Esophagus squamous epithelium (tissue), 5 donors: ENCODE measurements at places on chromosomes 6 and 20.

- DNase-seq = no peak
Measured at GRCh38 chr6:42448391-42448790, 3.3 kb downstream of the TRERF1 start.

DNA sequence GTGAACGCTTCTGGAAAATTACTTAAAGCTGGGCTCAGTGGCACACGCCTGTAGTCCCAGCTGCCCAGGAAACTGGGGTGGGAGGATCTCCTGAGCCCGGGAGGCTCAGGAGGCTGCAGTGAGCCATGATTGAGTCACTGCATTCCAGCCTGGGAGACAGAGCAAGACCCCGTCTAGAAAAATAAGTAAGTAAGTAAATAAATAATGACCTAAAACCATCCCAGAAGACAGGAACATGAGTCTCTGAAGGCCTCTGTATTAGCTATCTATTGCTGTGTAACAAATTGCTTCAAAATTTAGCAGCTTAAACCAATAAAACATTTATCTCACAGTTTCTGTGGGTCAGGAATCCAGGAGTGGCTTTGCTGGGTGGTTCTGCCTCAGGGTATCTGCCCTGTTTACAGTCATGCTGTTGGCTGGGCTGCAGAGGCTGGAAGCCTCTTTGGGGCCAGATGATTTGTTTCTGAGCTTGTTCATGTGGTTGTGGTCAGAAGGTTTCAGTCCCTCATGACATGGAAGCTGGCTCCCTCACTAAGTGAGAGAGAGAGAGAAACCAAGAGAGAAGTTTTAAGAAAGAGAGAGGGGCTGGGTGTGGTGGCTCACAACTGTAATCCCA lies 48.4 kb upstream of the NCOA3 start:
- DNase-seq = no peak

GRCh38 chr20:58447511-58448391 lies 58.7 kb downstream of the VAPB start:
- DNase-seq = no peak

GRCh38 chr20:22758815-22759214 lies 174.4 kb upstream of the FOXA2 start:
- DNase-seq = no peak

GRCh38 chr20:40631119-40631631 lies 57.9 kb downstream of the MAFB start:
- DNase-seq = no peak

DNA sequence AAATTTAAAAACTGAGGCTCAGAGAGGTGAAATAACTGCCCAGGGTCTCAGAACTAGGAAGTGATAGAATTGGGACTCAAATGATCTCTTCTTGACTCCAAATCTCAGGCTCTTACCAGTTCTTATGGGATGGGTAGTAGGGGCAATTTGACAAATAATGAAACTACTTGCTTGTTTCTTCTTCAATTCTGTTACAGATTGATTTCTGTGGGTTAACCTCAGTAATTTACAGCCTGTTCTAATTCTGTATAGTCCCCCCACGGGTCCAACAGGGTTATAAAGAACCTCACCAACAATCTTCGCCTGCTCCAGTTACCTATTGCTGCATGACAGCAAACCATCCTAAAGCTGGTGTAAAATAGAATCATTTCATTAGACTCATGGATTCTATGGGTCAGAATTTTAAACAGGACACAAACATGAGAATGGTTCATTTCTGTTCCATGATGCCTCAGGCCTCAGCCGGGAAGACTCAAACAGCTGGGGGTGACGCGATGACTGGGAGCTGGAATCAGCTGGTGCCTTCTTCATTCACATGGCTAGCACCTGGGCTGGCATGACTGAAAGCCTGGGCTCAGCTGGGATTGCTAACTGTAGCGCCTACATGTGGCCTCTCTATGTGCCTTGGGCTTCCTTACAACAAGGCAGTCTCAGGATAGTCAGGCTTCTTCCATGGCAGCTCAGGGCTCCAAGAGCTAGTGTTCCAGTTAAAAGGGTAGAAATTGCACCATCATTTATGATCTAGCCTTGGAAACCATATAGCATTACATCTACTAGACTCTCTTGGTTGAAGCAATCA lies 6.6 kb upstream of the WFDC2 start:
- no peak for DNase-seq

GRCh38 chr6:47456536-47456975 lies 21.0 kb upstream of the CD2AP start:
- no peak for DNase-seq

DNA sequence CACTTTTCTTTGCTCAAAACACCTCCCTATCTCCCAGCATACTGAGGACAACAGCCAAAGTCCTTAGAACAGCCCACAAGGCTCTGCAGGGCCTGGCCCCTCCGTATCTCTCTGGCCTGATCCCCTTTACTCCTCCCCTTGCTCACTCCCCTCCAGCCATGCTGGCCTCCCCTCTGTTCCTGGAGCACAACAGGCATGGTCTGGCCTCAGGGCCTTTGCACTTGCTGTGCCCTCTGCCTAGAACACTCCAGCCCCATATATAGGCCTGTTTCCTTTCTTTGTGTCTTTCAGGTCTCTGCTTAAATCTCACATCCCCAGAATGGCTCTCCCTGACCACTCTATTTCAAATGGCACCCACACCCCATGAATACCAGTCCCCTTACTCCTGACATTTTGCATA lies 62.7 kb downstream of the KCNB1 start:
- no peak for DNase-seq

DNA sequence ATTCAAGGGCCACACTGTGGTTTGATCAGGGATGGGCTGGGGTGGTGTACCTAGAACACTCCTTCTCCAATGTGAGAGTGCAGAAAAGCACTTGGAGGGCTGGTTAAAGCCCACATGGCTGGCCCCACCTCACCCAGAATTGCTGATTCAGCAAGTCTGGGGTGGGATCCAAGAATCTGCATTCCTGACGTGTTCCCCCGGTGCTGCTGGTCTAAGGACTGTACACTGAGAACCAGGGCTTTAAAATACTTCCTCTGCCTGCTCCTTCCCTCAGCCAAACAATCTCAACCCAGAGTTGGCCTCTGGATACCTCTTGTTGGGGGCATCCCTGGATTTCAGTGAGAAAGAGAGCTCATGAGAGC lies 13.4 kb upstream of the OCSTAMP start:
- no peak for DNase-seq

- DNase-seq = no peak
Measured at GRCh38 chr6:150231525-150231850, 88.6 kb downstream of the PPP1R14C start.

DNA sequence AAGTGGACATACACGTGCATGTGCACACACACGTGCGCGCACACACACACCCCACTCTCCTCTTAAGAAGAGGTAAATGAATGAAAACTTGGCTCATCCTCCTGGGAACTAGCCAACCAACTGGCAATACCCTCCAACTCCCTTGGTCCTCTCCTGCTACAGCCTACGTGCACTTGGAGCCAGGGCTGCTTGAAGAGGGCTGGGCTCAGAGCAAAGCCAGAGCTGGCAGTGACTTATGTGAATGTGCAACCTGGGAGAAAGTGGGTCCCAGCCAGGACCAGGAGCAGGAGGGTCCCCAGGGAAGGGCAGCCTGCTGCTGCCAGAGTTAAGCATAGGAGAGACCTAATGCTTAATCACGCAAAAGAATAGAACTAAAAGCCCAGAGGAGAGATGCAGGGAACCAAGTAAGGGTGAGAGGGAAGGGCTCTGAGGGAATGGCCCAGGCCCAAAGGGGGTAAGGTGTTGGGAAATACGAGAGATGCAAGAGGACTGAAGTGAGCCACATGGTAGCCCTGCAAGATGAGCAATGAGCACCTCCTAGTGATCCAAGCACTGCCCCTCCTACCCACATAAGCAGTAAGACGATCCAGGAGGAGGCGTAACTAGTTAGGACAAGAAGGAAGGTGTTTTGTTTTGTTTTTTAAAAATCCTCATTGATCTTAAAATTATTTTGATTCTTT lies 24.7 kb downstream of the TRAF3IP2 start:
- DNase-seq = no peak

DNA sequence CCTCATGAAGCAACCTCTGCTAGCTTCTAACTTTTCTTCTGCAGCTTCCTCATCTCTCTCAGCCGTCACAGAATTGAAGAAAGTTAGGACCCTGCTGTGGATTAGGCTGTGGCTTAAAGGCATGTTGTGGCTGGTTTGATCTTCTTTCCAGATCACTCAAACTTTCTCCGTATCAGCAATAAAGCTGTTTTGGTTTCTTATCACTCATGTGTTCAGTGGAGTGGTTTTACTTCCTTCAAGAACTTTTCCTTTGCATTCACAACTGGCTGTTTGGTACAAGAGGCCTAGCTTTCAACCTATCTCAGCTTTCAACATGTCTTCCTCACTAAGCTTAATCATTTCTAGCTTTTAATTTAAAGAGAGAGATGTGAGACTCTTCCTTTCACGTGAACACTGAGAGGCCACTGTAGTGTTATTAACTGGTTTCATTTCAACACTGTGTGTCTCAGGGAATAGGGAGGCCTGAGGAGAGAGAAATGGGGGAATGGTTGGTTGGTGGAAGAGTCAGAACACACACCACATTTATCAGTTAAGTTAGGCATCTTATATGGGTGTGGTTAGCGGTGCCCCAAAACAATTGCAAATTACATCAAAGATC lies 17.2 kb downstream of the ZSCAN23 start:
- DNase-seq = no peak

GRCh38 chr6:110137924-110138887 lies 41.3 kb downstream of the WASF1 start:
- DNase-seq = no peak

GRCh38 chr20:48066246-48066645 lies 281.0 kb upstream of the SULF2 start:
- no peak for DNase-seq

DNA sequence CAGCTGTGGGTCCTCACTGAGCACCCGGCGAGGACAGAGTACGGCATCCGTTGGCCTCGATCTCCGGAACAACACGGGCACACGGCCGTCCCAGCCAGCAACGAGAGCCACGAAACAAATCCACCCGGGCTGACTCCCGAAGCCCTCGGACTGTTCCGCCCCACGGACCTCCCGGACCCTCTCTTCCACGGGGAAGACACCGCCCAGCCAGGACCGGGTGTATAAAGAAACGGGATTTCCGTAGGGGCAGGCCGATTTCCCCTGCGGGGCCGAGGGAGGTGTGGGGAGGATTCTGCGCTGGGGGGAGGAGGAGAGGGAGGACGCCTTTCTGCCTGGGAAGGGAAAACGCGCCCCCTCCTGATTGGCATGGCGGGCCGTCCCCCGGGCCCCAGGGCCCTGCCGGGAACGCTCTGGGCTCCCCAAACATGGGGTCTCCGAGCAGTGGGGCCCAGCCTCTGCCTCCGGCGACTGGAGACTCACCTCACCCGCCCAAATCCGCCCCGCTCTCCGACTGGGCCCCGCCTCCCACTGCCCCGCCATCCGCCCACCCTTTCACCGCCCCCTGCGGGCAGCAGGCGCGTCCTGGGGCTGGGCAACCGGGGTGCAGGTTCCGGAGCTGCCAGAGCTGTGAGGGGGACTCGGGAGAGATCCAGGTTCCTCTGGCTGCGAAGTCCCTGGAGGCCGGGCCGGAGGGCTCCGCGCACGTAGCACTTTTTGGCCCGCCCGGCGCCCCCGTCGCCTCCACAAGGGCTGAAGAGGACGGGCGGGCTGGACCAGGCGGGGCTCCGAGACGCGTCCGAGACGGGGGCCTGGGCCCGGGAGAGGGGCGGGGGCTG lies 679 bp upstream of the PPDPF start:
- no peak for DNase-seq

DNA sequence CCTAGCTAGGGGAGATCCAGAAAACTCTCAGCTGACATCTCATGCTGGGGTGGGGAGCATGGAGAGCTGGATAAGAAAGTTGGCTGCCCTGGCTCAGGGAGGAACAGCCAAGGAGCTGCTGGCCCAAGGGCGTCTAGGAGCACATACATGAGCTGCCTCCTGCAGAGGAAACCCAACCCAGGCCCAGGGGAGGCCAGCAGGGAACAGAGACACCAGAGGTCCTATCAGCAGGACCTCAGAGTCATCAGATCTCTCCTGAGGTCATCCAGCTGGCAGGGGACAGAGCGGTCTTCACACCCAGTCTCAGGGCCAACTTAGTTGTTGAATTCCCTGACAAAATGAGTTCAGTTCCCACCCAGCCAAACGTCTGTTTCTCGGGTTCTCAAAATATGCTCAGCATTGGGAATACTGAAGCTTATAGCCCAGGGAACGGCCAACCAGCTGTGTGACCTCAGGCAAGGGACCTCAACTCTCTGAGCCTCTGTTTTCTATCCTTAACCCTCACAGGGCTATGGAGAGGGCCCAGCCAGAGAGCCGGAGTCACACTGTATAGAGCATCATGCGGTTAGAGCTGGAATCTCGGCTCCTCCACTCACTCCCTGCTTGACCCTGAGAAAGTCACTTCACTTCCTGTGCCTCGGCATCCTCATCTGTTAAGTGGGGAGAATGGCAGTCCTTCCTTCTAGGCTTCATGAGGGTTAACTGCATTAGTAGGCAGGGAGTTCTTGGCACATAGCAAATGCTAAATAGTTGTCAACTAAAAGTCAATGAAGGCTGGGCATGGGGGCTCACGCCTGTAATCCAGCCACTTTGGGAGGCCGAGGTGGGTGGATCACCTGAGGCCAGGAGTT lies 13.8 kb downstream of the ADA start:
- DNase-seq = no peak

DNA sequence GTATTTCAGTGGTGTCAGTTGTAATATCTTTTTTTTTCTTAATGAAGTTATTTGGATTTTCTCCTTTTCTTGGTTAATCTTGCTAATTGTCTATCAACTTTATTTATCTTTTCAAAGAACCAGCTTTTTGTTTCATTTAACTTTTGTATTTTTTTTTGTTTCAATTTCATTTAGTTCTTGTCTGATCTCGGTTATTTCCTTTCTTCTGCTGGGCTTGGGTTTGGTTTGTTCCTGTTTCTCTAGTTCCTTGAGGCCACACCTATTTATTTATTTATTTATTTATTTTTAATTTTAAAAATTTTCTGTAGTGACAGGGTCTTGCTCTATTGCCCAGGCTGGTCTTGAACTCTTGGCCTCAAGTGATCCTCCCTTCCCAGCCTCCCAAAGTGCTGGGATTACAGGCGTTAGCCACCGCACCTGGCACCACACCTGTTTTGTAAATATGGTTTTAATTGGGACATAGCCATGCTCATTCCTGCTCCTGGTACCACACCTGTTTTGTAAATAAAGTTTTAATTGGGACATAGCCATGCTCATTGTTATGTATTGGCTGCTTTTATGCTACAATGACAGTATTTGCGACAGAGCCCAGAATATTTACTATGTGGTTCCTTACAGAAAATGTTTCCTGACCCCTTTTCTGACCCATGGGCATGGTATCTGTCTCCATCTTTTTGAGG lies 22.2 kb downstream of the KDM1B start:
- no peak for DNase-seq

GRCh38 chr20:408843-409696 lies 971 bp downstream of the RBCK1 start:
- no peak for DNase-seq

GRCh38 chr6:114068771-114069170 lies 97.8 kb upstream of the HDAC2 start:
- no peak for DNase-seq

GRCh38 chr20:51424270-51425117 lies 118.0 kb downstream of the NFATC2 start:
- no peak for DNase-seq

- no peak for DNase-seq
Measured at GRCh38 chr20:5550733-5551529, 199.3 kb upstream of the SHLD1 start.

- no peak for DNase-seq
Measured at GRCh38 chr20:48556956-48557355, 270.8 kb downstream of the PREX1 start.
